Muscle of arm (tissue), 14 donors: ENCODE measurements at places on chromosomes 11 and 22.
A peak's percentile ranks its signal among the peaks of the same experiment; 100 is the strongest.

DNA sequence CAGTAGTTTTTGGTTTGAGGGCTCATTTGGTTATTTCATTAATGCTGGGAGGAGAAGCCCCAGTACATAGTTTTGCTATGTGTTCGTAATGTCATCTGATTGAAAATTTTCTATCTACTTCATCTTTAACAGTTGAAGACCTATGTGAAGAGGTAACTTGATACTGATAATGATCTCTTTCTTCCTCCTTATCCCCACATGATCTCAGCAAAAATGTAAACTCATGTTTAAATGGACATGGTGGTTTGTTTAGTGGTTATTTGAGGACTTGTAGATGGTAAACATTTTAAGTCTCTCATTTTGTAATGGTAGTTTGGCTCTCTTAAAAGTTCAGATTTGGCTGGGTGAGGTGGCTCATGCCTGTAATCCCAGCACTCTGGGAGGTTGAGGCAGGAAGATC is 53.7 kb upstream of the SPTBN2 start:
- no peak for DNase-seq

DNA sequence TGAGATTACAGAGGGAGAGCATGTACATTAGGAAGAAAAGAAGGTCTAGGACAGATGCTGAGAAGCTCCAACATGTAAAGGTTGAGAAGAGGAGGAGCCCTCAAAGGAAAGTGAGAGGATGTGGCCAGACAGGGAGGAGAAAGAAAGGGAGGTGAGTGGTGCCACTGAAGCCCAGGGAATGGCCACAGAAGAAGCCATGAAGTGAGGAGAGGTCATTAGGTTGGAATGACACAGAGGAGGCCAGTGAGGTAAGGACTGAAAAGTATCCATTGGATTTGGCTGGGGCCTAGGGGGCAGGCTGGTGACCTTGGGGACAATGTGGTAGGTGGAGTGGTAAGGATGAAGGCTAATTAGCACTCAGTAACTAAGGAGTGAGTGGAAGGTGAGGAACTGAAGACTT is 3.0 kb upstream of the DCHS1 start:
- DNase-seq, result no peak

GRCh38 chr11:76369406-76369805 is 11.5 kb downstream of the THAP12 start:
- no peak for DNase-seq

GRCh38 chr11:285021-285893 is 3.7 kb upstream of the PGGHG start:
- DNase-seq, result no peak

DNA sequence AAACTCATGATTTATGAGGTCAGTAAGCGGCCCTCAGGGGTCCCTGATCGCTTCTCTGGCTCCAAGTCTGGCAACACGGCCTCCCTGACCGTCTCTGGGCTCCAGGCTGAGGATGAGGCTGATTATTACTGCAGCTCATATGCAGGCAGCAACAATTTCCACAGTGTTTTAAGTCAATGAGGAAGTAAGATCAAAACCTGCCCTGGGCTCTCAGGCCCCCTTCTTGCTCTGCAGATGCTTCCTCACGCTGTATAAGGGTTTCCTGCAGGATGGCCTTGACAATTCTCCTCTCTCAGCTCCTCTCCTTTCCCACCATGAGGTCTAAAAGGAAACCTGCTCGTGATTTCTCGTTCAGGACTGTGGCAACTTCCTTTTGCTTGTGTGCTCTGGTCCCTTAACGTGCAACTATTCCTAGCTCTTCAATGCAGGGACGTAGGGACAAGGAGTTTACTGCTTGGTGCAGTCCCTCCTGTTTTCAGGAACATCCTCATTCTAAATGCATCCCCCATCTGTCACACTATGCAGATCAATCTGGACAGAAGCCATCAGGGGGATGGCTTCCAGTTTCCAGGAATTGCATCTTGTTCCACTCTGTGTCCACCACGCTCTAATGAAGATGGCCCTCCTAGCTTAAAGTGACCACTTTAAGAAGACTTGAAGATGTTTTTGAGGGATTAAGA is 64.3 kb upstream of the IGLL5 start:
- no peak for DNase-seq

DNA sequence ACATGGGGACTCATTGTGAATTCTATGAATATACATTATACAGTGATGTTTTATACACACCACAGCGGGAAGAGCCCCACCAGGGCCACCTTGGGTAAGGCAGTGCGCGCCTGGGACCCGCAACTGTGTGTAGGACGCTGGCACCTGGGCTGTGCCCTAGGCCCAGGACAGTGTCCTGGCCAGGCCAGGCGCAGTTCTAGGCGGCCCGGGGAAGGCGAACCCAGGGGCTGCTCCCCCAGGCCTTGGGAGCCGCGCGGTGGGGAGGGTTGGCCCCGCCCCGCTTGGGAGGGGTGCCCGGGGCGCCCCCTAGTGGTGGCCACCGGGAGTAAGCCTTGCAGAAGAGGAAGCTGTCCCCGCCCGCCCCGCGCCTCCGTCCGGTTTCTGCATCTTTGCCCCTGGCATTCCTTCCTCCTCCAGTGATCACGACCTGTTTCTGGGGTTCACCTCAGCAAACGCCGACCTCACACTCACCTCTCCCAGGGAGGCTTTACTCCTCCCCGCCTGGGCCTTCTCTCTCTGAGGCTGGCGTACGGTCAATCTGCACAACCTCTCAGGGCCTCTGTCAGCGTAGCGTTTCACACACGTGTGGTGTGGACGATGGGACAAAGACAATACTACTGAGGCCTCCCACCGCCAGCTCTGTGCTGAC is 9.5 kb upstream of the EHD1 start:
- peak; percentile 78 for DNase-seq

GRCh38 chr22:33034753-33035152 is 23.4 kb downstream of the SYN3 start:
- no peak for DNase-seq

DNA sequence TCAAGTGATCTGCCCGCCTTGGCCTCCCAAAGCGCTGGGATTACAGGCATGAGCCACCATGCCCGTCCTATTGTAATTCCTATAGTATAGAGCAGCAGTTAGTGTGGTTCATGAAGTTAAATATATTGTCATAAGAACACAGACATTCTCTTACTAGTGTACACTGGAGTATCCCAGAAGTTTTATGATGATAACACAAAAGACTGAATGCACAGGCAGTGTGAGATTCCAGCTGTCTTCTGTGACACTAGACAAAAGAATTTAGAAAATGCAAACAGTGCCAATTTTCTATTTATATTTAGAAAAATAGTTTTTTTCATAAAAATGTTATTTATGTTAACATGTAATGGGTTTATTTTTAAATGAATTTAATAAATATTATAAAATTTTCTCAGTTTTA is 39.4 kb upstream of the RBX1 start:
- no peak for DNase-seq

- peak; percentile 23 for DNase-seq
These were observed 9.8 kb downstream of the SPON1 start for GRCh38 chr11:13972043-13972910.

DNA sequence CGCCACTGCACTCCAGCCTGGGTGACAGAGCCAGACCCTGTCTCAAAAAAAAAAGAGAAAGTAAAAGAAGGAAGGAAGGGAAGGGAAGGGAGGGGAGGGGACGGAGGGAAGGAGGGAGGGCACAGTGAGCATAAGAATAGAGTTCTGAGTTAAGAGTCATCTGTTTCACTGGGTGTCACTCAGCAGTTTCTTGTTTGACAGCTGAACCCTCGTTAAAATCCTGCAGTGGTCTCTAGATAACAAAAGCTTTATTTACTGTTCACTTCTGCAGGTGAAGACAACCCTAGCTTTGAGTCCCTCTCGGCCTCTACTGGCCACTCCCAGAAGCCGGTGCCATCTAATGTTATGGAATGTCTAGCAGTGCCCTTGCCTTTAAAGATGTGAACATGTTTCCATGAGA is 71.2 kb downstream of the CLPB start:
- DNase-seq, result no peak

GRCh38 chr11:8281266-8281665 is 17.6 kb upstream of the LMO1 start:
- no peak for DNase-seq

DNA sequence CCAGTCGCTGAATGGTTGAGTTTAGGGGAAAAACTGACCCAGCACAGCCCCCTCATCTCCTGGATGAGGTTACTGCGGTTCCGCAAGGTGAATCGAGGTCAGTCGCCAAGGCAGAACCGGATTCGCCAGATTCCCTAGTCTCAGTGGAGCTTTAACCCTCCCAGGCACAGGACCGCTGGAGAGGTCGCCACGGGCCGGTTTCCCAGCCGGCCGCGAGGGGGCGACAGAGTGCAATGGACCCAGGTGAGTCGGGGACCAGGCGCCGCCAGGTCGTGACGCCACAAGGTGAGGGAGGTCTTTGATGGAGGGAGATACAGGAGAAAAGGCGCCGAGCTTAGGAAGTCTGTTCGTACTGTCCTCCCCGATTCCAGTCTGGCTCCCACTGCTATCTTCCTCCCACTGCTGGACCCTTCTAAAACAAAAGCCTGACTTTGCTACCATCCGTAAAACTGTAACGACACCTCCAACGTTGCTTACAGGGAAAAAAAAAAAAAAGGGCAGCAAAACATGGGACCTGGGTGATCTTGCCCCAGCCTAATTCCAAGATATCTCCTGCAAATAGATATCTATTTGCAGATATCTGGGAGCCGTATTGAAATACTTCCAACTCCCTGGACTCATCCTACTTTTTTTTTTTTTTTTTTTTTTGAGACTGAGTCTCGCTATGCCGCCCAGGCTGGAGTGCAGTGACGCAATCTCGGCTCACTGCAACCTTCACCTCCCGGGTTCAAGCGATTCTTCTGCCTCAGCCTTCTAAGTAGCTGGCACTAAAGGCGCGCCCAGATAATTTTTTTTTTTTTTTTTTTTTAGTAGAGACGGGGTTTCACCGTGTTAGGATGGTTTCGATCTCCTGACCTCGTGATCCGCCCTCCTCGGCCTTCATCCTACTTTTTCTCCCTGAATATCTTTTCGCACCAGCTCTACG is 1.4 kb upstream of the GGA1 start:
- DNase-seq, result peak; percentile 82

- no peak for DNase-seq
These were observed 43.6 kb downstream of the UVRAG start for GRCh38 chr11:75858613-75859012.

GRCh38 chr11:76303399-76303798 is 77.5 kb downstream of the THAP12 start:
- DNase-seq, result no peak

DNA sequence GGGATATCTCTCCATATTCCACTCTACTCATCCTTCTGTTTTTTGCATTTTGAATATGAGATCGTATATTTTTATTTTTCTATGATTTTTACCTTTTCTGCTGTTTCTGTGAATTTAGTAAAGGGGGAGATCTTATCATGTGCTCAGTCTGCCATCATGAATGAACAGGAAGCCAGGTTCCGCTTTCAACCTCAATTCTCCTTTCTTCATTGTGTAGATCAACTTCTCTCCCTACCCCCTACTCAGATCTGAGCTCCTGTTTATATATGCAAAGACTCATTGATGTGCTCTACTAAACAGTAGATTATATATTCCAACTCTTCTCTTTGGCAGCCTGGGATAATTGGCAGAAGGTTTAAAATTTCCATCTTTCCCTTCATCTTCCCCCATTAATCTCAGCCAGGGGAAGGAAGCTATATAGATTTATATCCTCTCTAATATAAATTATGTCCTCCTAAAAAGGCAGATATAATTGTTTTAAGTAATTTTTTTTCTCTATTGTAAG is 336.7 kb upstream of the PLET1 start:
- DNase-seq, result no peak

- DNase-seq, result no peak
These were observed 19.2 kb upstream of the TALDO1 start for GRCh38 chr11:727859-728748.

GRCh38 chr11:14388352-14388751 is 29.4 kb upstream of the RRAS2 start:
- DNase-seq, result no peak

DNA sequence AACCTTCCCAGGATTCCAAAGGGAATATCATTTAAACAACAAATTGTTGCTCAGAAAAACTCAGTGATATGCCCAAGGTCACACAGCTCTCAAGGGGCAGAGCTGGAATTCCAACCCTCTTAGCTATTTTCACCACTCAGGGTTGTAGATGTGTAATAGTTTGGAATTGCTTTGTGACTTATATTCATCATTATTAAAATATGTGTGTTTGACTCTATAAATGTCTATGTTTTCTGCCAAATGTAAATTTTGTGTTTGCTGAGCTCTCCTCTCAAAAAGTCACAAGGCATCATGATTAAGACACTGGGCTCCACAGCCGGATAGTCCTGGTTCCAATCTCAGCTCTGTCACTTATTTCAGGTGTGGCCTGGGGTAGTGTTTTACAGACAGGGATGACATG is 407.3 kb downstream of the TMEM135 start:
- DNase-seq, result no peak

GRCh38 chr11:123145661-123146060 is 49.4 kb downstream of the CLMP start:
- DNase-seq, result no peak

DNA sequence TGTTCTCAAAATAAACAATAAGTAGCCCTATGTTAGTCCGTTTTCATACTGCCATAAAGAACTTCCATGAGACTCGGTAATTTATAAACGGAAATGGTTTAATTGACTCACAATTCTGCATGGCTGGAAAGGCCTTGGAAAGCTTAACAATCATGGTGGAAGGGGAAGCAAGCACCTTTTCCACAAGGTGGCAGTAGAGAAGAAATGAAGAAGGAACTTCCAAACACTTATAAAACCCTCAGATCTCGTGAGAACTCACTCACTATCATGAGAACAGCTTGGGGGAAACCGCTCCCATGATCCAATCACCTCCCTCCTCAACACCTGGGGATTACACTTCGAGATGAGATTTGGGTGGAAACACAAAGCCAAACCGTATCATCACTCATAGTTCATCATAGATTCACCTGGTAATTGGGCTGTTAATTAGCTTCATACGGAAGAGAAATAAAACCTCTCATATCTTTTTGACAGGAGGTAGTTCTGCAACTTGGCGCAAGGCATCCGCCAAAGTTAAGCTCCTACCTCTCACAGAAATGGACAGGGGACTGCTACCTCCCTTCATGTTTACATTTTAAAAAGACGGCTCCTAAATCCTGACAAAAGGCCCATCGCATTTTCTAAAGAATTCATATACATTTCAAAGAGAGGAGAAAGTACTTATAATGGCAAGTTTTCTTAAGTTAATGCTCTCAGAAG is 49.0 kb downstream of the MUC15 start:
- no peak for DNase-seq

DNA sequence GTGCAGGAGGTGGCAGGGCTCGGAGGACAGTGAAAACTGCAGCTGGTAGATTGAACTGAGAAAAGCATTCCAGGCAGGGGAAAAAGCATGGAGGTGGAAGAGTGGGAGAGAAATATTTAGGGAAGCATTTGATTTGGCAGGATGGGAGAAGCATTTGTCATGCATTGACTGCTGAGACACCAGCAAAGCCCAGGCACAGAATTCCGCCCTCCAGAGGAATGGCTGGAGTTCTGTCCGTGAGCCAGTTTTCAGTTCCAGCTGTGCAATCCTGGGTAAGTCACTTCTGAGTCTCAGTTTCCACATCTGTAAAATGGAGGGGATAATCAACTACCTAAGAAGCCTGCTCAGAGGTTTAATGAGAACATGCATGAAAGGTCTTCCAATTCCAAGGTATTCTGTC is 4.3 kb upstream of the TSKU start:
- DNase-seq, result no peak
